Occipital lobe (tissue), 3 donors: ENCODE measurements at places on chromosomes 1 and 21.

DNA sequence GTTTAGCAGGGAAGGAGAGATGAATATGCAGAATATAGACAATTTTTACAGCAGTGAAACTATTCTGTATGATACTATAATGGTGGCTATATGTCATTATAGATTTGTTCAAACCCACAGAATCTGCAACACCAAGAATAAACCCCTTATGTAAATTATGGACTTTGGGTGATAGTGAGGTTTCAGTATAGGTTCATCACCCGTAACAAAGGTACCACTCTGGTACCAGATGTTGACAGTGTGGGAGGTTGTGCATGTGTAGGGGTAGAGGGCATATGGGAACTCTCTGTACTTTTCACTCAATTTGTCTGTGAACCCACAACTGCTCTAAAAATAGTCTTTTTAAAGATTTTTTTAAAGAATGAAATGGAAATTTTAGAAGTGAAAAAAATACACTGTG is 29.9 kb upstream of the PRDX6 start:
- no peak for DNase-seq

GRCh38 chr1:112950426-112950825 is 5.6 kb downstream of the SLC16A1 start:
- no peak for DNase-seq

DNA sequence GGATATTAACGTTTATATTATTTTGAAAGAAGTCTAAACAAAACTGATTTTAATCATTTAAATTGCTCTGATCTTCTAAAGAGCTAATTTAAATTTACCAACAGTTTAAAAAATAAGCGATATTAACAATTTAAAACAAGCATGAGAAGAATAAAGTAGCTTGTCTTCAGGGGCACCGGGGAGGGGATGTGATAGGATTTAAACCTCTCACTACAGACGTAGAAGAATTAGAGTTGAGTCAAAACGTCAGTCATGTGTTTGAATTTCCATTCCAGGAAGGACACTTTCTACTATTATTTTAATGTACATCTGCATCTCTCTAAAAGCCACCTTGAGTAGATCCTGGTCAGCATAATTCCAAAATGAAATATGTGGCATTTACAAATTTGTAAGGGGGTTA is 58.2 kb upstream of the TPTE start:
- DNase-seq = no peak

GRCh38 chr21:32248571-32249461 is 30.0 kb downstream of the MIS18A start:
- no peak for DNase-seq

DNA sequence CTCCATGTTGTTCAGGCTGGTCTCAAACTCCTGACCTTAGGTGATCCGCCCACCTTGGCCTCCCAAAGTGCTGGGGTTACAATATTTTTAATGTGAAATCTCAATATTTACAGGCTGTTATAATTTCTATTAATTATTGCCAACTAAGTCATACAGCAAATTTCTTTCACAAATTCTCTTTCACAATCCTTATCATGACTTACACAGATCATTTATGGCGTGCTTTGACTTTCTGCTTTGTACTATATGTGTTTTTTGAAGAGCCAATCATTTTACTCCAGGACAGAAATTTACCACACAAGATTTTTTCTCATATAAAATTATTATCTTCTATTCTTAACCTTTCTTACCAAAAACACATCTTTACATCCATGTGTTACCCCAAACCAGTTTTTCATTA is 1729.9 kb downstream of the NCAM2 start:
- no peak for DNase-seq

DNA sequence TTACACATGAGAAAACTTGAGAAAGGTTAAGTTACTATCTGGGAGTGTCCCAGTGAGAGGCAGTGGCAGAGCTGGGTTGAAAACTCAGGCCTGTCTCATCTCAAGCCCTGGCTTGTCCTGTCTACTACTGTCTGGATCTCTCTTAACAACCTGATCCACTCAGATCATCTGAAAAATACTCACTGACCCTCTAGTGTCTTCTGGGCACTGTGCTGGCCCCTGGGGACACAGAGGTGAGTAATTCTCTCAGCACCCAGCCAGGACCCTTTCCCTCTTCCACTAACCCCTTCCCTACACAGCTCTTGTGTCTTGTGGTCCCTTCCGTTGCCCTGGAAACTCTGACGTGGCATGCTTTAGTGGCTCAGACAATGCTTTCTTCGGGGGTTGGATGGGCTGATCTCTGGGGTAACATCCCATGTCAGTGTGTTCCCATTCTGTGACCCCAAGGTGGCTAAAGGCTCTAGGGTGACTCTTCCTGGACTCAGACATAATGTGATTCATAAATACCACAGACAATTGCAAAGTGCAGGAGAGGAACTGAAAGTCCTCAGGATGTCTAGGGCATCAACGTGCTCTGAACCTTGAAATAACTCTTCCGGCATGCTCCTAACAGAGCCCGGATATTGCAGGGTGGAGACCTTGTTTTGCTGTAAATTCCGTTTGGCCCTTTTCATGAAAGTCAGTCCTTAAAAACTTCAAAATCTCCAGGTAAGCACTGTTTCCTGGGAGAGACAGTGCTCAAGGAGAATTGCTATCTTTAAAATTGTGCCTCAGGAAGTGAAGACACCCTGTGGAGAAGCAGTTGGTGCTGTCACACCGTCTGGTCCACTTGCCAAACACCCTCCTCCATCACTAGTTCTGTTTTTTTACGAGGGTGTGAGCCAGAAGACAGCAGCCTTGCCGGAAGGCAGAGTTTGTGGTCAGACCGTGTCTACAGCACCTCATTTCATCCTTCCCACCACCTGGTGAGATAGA is 4.0 kb downstream of the SHISAL2A start:
- DNase-seq = no peak

DNA sequence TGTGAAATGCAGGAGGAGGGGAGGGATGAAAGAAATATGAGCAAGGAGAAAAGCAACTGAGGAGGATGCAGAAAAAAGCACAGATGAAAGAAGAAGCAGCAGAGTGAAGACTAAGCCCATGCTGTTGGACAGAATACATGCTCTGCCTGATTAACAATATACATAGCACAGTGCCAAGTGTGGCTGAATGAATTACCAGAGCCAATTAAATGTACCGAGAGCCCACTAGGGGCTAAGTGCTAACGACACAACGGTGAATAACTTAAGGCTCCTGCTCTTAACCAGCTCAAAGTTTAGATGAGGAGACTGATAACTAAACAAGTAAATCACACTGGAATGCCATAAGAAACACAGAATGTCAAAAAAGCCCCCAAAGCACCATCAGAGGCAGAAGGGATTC is 15.6 kb downstream of the CADM3 start:
- no peak for DNase-seq

DNA sequence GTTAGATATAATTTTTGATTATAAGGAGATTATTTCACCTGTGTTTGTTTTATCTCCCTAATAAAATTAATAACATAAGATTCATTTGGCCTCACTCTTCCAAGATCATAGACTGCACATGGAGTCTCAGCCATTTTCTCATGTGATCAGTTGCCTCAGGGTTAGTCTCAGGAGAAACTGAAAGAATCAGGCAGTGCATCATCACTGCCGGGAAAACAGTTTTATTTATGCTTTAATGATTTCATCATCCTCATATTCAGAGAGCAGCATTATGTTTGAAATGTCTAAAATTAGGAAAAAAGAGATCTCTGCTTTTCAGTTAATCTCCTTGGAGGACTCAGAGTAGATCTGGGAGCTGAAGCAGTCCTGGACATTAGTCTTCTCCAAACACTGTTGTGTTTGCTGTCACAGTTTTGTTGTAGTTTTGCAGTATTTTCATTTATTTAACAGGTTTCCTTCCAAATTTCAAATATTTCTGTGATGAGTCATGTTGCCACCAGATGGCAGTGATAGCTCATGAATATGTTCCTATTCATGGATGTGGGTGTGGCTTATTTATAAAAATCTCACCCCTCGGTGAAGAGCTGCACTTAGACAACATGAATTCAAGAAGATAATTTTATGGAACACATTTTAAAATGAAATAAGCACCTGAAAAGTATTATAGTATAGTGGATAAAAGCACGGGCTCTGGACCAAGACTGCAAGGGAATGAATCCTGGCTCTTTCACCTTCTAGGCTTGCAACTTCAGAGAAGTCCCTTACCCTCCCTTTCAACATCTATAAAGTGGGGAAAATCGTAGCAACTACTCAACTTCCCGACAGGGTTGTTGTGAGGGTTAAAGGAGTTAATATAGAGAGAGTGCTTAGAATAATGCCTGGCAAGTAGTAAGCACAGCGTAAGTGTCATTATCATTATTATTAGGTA is 31.2 kb downstream of the CHD1L start:
- no peak for DNase-seq

GRCh38 chr1:207428783-207429182 is 25.3 kb upstream of the CR2 start:
- no peak for DNase-seq

- DNase-seq = no peak
Observed at GRCh38 chr1:164754088-164754600, 195.2 kb downstream of the PBX1 start.

- no peak for DNase-seq
Observed at GRCh38 chr1:68132426-68133130, 82.2 kb upstream of the DIRAS3 start.

DNA sequence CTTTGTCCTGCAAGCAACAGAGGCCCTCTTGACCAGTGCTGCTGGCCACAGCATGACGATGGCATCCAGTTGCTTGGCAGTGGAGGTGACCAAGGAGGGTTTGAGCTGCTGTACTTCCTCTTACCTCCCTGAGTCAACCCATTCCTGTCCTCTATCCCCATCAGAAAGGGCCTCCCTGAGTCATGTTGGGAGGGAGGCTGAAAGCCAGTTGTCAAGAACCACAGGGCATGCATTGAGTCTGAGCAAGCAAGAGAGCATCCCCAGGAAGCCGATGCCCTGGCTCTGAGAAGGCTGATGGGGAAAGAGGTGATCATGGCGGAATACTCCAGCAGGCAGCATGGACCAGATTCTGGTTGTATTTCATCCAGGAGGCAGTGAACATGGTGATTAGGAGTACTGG is 69.6 kb downstream of the LACTBL1 start:
- no peak for DNase-seq

DNA sequence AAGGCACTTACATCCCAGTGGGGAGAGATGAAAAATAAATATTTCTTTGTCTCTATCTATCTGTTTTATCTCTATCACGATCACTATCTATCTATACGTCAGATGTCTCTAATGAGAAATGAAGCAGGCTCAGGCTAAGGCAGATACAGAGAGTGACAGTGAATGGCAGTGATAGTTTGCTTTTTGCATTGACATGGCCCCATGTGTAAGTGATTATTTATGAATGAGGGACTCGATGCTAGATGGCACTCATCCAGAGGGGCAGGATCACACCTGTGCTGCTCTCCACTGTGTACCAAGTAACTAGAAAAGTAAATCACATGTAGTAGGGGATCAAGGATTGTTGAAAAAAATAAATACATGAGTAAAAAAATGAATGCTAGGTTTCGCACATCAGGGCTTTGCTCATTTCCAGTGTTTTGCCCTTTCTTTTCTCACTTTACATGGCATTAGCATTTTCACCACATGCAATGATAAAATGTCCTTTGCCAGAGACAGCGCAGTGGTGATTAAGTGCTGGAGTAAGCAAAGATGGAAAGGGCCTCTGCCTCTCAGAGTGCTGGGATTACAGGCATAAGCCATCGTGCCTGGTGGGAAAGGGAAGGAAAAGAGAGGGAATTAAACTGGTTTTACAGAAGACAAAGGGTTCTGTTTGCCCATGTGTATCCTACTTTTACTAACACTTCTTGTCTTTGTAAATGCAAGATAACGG is 16.5 kb downstream of the TBX19 start:
- no peak for DNase-seq

DNA sequence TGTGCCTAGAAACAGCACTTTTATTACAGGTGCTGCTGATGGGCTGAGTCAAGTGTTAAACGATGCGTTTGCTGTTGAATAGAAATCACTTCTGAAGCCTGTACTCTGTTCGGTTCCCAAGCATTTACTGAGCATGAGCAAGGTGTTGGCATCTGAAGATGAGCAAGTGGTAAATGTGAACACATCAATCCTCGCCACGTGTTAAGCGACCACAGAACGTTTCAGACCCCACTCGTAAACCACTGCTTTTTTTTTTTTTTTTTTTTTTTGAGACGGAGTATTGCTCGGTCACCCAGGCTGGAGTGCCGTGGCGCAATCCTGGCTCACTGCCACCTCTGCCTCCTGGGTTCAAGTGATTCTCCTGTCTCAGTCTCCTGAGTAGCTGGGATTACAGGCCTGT is 241.2 kb downstream of the SETD4 start:
- no peak for DNase-seq

DNA sequence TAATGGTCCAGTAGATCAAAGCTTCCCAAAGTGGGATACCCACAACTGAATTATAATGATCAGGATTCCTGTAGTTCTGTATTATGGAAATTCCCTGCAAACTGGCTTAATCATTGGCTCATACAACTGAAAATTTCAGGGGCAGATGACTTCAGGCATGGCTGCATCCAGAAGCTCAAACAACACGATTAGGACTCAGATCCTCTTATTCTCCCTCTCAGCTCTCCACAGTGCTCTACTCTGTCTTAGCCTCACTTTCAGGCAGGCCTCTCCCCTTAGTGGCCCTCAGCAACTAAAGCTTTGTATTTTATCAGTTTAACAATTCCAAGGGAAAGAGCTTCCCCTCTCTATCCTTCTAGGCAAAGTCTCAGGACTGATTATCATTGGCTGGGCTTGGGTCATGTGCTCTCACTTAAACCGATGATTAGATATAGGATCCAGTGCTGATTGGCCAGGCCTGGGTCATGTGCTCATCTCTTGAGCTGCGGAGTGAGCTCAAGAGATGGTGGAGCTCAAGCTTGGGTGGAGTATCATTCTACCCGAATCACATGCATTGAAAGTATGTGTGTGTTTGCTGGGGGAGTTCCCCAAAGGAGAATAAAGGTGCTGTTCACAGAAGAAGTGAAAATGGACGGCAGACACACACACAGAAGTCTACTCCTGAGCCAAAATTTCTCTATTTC is 57.9 kb upstream of the RUNX3 start:
- no peak for DNase-seq

DNA sequence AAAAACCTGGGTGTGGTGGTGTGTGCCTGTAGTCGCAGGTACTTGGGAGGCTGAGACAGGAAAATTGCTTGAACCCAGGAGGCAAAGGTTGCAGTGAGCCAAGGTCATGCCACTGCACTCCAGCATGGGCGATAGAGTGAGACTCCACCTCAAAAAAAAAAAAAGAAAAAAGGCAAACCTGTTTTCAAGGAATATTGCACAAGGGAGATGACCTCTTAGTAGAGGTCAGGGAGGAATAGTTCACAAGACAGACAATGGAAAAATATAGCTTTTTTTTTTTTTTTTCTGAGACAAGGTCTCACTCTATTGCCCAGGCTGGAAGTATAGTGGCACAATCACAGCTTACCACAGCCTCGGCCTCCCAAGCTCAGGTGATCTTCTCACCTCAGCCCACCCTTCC is 22.5 kb upstream of the SUCO start:
- DNase-seq = no peak
